ENCODE measurements at places on chromosomes 4 and X.

- DNase-seq = no peak
Measured at GRCh38 chr4:110411574-110412011, 64.4 kb upstream of the ENPEP start.

DNA sequence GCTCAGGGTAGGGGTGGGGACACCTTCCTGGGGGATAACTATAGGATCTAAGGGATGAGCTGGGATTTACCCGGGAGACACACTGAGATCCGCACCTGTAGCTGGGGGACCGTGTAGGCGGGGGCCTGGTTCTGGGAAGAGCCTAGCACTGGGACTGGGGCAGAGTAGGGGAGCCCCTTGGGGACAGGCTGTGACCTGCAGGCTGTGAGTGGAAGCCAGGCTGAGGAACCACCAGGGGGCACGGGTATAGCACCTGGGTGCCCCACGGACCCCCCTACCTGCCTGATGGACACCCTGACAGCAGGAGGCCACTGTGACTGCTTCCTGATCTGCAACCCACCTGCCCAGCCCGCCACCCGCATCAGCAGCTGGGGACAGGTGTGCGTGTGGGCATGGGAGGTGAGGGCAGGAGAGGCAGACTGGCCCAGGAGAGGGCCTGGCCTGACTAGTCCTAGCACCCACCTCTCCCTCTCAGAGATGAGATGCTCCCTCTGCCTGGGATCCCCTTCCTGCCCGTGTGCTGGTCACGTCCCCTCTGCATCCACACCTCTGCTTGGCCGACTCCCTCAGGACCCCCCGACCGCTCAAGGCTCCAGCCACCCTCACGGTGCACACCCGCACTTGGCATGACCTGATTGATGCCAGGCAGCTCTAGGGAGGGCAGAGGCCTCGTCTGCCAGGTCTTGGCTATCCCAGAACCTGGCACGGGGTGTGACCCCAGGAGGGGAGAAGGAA, 94.2 kb upstream of the NKX1-1 start:
- no peak for DNase-seq

- no peak for DNase-seq
Measured at GRCh38 chr4:18777190-18777930, 755.8 kb upstream of the LCORL start.

- DNase-seq = no peak
Measured at GRCh38 chrX:135549519-135549918, 29.1 kb downstream of the INTS6L start.

GRCh38 chr4:86664959-86665358, 70.8 kb downstream of the PTPN13 start:
- DNase-seq = no peak

DNA sequence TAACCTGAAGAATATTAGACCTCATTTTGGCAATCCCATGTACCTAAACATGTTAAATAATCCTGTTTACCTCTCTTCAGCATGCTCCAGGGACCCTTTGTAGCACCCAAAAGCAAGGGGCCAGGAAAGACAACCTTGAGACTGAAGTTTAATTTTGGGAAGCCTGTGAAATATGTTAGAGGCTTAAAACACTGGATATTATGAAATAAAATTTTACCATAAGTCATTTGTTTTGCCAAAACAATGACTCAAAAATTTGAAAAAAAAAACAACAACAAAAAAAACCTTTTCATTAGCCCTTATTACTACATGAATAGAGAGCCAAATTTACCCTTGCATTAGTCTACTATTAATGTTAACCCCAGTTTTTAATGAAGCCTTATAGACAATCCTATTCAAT, 49.7 kb downstream of the HMGB2 start:
- no peak for DNase-seq

GRCh38 chr4:169251291-169252235, 19.2 kb downstream of the SH3RF1 start:
- no peak for DNase-seq

DNA sequence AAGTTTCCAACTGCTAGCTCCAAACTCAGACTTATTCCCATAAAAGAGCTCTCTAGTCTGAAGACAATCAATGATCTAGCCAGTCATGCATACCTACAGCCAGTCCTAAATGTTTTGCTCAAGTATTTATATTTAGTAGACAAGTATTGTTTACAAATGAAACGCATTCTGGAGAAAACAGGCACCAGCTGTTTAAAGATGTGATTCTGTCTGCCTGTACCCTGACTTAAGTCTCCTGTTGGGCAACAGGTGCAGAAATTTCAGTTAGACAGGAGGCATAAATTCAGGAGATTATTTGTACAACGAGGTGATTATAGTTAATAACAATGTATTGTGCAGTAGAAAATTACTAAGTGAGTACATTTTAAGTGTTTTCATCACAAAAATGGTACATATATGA, 28.9 kb downstream of the LNX1 start:
- no peak for DNase-seq

DNA sequence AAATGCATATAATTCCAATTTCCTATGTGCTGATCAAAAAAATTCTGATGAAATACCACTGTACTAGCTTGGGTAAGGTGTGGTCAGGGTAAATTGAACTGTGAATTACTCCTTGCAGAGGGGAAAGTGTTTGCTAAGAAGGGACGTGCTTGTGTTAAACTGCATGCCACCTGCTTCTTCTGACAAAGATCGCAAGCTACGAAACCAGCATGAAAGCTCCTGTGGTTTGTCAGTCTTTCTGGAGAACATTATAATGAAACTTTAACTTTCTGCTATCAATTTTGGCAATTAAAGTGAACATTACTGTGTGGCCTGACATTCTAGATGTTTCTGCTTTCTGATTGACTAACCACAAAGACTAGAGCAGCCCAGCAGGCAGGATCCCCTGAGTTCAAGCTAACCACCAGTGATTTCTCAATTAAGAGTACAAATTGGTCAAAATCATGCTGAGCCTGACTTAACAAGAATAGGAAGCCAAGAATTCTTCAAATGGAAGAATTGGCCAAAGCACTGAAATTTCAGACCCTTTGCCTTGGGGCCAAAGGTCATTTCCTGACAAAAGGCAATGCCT, 239.0 kb downstream of the SLITRK2 start:
- no peak for DNase-seq

DNA sequence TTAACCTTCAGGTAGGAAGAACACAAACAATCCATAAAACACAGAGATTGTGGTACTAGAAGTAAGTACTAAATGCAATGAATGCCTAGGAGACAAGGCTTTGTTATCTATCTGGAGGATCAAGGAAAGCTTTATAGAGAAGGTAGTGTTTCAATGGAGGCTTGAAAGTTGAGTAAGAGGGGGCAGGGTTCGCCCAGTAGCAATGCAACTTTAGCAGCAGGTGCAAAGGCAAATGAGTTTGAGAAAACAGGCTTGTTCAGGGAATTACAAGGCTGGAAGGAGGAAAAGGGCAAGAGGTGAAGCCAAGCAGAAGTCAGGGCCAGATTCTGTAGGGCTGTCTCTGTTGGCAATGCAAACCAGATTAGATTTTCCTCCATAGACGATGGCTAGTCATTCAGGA, 35.5 kb upstream of the AMELX start:
- no peak for DNase-seq

DNA sequence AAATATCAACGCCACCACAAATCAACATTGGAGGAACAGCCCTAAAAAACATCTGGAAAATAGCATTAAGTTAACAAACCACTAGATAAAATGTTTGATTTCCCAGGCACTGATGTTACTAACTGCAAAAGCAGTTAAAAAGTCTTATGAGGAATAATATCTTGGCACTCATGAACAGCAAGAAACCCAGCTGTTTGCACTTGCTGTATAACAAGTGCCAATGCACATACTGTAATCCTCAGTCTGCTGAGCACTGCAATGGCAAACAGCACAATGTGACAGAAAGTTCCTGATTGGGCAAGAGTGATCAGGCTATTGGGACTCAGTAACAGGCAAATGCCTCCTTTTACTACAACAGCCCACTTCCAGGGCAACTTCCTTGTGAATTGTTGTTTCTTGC, 20.8 kb upstream of the SEC24B start:
- DNase-seq = no peak

GRCh38 chr4:172963498-172964294, 204.9 kb upstream of the GALNT7 start:
- DNase-seq = no peak

- DNase-seq = no peak
Measured at GRCh38 chr4:81921751-81922159, 450.0 kb upstream of the RASGEF1B start.

DNA sequence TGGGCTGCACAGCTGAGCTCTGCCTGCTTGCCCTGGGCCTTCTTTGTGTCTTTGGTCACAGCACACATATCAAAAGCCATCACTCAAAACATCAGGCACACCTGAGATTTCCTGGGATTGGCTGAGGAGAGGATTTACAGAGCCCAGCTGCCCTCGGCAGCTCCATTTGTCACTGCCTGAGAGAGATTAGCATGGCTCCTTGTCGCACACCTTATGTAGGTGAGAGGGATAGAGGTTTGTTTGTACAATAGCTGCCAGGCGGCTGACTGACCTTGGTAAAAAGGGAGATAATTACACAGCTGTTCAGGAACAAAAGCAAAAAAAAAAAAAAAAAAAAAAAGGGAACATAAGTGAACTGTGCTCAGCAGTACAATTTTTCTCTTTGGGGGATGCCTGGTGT, 63.2 kb downstream of the MGST2 start:
- no peak for DNase-seq

DNA sequence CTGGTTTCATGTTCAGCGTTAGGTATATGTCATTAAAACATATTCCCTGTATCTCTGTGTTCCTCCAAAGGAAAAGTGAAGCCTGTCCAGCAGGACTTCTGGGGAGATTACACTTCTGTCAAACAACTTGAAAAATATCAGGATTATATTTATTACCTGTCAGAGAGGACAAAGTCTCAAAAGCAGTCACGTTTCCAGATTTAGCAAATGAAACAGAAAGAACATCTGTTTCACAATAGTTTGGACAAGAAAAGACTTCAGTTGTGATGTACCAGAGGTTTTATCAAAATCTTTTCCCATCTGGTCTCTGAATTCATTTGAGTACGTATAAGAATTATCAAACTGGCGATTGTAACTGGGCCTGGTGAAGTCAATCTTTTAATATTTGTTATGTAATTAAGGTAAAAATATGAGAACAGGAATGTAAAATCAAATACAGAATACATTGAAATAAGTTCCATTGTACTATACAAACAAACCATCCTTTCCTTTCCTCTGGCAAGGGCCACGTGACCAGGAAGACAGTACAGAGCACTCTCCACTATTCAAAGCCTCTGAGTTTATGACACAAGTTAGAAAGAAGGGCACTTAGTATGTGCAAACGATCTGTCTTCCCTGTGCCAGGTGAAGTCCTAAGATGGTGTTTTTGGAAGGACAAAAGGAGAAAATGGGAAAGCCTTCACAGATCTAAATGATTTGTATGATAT, 3.2 kb downstream of the CASP3 start:
- no peak for DNase-seq

DNA sequence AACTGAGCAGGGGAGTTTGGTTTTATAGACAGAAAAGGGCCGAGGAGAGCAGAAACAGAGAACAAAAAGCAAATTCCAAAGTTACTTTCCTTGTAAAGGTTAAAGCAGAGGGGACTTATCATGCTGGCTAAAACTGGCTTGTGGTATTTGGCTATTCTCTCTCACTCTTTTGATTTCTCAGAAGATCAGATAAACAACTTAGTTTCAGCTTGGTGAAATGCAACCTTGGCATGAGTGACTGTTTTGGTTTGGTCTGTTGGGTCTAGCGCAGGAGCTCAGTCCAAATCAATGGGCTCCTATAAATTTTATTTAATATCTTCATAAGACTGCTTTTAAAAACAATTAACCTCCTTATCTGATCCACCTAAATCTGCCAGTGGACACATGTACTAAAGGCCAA, 47.3 kb upstream of the KIAA1210 start:
- DNase-seq = no peak

DNA sequence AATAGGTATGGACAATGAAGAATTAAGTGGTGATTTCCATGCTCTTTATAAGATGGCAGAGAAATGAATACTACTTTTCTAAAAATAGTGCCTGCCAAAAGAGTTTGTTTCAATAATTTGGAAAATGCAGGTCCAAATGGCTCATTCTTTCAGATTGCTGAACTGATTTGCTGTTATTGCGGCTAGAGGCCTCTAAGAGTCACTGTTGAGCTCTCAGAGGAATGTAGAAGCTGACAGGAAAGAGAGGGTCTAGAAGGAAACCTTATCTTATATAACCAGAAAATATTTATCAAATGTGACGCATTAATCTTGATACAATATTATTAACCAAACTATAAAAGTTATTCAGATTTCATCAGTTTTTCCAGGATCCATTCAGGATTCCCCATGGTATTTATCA, 65.7 kb upstream of the PAGE1 start:
- DNase-seq = no peak

GRCh38 chr4:116020141-116020722, 906.8 kb upstream of the NDST4 start:
- no peak for DNase-seq

GRCh38 chr4:185013417-185014125, 4.7 kb upstream of the HELT start:
- no peak for DNase-seq
